D721Med (cell line): ENCODE measurements at places on chromosomes 1 and 21.

GRCh38 chr1:97053268-97053667, 331.7 kb downstream of the PTBP2 start:
- DNase-seq, result no peak

- DNase-seq, result no peak
Measured at GRCh38 chr21:27673581-27673980, 706.7 kb upstream of the ADAMTS5 start.

- DNase-seq, result no peak
Measured at GRCh38 chr1:110967256-110967655, 3.5 kb upstream of the LRIF1 start.

GRCh38 chr21:42357307-42357706, 6.5 kb upstream of the TFF2 start:
- DNase-seq, result no peak

DNA sequence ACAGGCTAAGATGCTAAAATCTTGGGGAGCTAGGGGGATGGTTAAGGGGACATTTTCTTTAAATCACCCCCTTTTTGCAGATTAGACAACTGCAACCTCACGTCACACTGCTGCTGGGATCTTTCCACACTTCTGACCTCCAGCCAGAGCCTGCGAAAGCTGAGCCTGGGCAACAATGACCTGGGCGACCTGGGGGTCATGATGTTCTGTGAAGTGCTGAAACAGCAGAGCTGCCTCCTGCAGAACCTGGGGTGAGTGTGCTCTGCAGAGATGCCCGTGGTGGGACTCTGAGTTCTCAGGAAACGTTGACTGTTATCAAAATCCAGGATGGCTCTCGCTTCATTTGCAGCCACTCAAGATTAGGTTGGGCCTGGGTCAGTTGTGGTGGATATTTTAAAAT, 13.3 kb downstream of the OR2B11 start:
- DNase-seq, result no peak

- no peak for DNase-seq
Measured at GRCh38 chr1:153100245-153100644, 5.9 kb upstream of the SPRR2E start.

GRCh38 chr1:18652791-18653190, 22.1 kb downstream of the PAX7 start:
- no peak for DNase-seq

GRCh38 chr1:145918992-145919939, 749 bp upstream of the PEX11B start:
- no peak for DNase-seq
